NCI-H510A (cell line): ENCODE measurements at places on chromosomes 3 and 15.
A peak's percentile ranks its signal among the peaks of the same experiment; 100 is the strongest.

DNA sequence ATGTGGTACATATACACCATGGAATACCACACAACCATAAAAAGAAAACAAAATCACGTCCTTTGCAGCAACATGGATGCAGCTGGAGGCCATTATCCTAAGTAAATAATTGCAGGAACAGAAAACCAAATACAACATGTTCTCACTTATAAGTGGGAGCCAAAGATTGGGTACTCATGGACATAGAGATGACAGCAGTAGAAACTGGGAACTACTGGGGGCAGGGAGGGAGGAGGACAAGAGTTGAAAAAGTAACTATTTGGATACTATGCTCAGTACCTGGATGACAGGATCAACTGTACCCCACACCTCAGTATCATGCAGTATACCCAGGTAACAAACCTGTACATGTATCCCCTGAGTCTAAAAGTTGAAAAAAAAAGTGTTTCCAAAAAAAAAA is 23.2 kb upstream of the ATOSA start:
- no peak for DNase-seq

- DNase-seq: no peak
These were observed 24.1 kb downstream of the RARB start for GRCh38 chr3:25452192-25452591.

DNA sequence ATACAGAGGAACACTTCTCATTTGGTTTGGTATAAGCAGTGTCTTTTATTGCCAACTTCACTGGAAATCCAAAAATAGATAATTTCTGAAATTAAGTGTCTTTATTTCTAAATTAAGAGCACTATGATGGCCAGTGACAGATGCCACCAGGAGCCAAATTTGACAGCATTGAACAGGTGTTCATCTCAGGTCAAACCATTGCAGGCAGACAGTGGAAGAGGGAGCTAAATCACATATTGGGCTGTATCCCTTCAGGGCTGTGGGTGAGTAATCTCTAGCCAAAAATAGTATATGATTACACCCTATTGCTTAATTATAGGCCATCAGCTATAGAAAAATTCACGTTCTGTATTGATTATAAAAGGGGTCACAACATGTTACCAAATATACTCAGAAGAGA is 457.7 kb downstream of the NAALADL2 start:
- DNase-seq: no peak

DNA sequence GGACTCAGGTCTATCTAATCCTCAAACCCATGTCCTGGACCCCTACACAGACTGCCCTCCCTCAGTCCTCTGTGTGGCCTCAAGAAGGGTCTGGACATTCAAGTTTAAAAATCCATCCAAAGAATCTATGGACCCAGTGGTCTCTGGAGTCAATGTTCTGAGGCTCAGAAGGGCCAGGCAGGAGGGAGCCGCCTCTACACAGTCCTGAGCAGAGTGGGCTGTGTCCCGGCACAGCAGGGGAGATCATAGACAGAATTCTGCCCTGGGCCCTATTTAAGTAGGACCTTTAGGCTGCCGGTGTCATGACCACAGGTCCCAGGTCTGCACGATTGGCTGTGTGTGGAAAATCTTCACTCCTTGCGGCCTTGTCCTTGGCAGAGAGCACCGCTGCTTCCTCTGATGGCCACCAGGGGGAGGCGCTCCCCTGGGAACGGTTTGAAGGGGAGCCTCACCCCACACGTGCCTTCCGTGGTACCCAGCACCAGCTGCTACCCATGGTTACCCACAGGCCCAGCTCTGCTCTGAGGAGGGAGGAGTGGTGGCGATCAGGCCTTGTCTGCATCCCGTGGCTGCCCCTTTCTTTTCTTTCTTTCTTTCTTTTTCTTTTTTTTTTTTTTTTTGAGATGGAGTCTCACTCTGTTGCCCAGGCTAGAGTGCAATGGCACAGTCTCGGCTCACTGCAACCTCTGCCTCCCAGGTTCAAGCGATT is 37.9 kb downstream of the CHRD start:
- peak; percentile 16 for DNase-seq

GRCh38 chr3:38084334-38085310 is 45.6 kb downstream of the DLEC1 start:
- no peak for DNase-seq

GRCh38 chr3:188171682-188172467 is 17.9 kb downstream of the LPP start:
- DNase-seq: no peak

DNA sequence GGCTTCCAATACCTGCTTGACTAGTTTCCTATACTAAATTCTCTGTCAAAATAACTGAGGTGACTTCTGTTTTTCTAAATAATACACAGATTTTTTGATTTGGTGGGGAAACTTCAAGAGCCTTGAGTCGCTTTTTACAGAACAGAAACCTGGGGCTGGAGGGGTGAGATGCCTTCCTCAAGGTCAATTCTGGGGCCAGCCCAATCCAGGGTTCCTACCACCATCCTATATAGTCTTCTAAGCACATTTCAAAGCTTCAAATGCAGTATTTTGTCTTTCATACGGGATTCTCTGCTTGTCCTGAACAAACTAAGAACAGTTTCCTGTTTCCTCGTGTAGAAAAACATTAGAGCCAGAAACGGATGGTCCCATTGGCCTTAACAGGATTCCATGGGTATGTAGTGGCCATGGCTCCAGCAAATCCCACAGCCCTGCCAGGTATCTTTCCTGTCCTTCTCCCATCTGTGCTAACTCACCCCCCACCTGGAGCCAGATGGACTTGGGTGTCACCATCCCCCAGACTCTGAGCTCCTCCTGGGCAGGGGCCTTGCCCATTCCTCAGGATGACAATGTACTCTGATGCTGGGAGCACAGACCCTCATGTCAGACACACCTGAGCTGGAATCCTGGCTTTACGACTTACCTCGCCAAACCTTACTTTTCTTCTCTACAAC is 146.9 kb downstream of the KLF13 start:
- no peak for DNase-seq

- DNase-seq: no peak
These were observed 12.6 kb downstream of the IFT57 start for GRCh38 chr3:108209579-108209978.

DNA sequence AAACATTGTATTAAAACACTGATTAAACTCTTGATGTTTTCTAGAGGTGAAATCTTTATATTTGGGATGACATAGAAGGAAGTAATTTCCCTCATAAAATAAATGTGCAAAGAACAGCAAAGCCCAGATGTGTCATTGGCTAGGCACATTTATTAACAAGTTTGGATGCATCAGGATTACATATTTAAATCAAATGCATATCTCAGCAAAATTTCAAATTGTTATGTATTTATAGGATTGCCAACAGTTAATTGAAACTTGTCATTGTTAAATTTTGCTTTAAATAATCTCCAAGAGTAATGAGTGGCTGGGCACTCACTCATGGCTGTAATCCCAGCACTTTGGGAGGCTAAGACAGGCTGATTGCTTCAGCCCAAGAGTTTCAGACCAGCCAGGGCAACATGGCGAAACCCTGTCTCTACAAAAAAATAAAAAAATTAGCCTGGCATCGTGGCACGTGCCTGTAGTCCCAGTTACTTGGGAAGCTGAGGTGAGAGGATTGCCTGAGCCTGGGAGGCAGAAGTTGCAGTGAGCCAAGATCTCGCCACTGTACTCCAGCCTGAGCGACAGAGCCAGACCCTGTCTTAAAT is 28.2 kb downstream of the ARIH1 start:
- DNase-seq: no peak
